ENCODE measurements at places on chromosomes 4 and X.

DNA sequence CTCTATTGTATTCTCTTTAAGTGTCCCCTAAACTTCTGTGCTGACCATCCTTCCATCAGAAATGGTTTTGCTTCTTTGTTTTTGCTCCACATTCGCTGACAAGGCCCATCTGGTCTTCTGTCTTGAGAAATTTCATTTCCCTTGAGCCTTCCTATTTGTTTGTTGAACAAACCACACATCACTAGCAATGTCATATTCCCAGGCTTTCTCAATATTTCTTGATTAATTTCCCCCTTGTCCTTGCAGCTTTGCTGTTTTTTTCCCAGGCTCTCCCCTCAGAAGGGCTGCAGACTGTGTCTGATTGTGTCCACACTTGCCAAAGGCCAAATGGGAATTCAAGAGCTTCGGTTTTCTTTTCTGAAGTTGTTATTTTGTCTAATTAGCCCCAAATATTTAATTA lies 158.9 kb downstream of the MID1IP1 start:
- DNase-seq = no peak

GRCh38 chr4:182697094-182697493 lies 220.1 kb downstream of the DCTD start:
- DNase-seq = no peak

GRCh38 chrX:357035-357692 lies 29.5 kb downstream of the PPP2R3B start:
- DNase-seq = no peak

DNA sequence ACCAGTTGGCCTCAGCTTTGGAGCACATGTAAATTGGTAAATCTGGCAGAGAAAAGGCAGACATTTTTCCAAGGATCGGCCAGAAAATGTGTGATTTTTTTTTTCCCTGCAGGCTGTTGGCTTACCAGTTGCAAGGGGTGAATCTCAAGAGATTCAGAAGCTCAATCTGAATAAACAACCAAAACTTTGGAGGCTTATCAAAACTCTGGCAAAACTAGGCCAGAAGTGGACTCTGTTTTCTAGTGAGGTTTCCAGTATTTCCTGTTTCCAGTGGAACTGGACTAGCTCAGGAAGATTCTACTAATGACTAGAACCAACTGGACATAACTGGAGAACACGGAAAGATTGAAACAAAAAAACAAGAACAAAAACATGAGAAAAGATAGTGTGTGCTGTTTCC lies 191.3 kb downstream of the SMIM20 start:
- DNase-seq = no peak

- no peak for DNase-seq
Observed at GRCh38 chrX:132461886-132462285, 27.0 kb downstream of the MBNL3 start.

- no peak for DNase-seq
Observed at GRCh38 chr4:99458911-99459447, 23.8 kb upstream of the ADH7 start.

DNA sequence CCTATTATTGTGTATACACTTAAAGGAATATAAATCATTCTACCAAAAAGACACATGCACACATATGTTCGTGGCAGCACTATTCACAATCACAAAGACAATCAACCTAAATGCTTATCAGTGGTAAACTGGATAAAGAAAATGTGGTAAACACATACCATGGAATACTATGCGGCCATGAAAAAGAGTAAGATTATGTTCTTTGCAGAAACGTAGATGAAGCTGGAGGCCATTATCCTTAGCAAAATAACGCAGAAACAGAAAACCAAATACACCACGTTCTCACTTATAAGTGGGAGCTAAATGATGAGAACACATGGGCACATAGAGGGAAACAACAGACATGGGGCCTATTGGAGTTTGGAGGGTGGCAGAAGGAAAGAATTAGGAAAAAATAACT lies 593.2 kb downstream of the DMD start:
- DNase-seq = no peak

GRCh38 chrX:2608638-2609430 lies 82.3 kb upstream of the CD99 start:
- DNase-seq = peak; percentile 69

- no peak for DNase-seq
Observed at GRCh38 chr4:109177096-109177810, 125.2 kb downstream of the COL25A1 start.

DNA sequence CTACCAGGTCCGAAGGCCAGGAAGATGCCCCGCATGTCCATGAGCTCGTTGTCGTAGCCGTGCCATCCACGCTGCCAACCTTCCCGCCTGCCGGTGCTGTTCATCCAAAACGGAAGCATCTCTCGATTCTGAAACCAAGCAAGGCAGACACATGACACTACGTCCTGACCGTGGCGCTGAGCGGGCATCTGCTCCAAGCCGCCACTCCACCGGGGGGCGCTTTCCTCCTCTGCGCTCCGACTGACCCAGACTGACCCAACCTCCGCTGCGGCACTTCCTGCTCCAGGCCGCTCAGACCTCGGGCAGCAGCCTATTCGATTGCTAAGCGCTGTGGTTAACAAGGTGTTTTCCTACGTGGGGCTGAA lies 120.5 kb downstream of the ENPP6 start:
- no peak for DNase-seq

GRCh38 chr4:118836301-118837120 lies 585 bp upstream of the SEC24D start:
- peak; percentile 12 for DNase-seq

DNA sequence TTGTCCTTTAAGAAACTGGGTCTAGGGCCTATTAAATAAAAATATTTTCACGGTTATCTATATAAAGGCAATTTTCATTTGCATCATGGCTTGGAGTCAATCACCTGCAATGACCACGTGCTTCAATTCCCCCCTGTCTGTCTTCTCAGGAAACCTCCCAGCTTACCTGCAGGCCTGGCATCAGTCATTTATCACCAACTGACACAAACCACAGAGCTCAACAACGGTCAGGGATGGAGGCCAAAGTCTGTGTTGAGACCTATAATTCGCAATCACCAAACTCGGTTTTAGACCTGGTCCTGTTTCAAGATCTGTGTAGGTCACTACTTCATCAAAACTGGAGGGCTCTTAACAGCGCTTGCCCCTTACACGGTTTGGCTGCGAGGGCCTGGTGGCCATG lies 1.9 kb downstream of the SLC9A7 start:
- no peak for DNase-seq

DNA sequence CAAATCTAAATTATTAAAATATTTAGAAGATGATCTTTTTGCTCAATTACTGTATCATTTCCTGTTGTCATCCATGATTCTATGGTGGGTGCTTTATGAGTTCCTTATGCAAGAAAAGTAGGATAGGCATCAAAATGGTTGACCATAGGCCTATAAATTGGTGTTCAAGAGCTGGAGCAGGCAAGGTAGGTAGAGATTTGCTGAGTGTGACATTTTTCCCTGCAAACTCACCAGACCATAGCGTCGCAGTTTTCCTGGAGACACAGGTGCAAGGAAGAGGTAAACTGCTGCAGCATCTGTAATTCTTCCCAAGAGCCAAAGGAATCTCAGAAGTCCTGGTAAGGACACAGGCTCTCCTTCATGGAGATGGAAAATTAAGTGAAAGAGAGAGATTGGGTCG lies 33.7 kb upstream of the DCLK2 start:
- DNase-seq = no peak

GRCh38 chr4:7382634-7383014 lies 52.1 kb downstream of the PSAPL1 start:
- no peak for DNase-seq

DNA sequence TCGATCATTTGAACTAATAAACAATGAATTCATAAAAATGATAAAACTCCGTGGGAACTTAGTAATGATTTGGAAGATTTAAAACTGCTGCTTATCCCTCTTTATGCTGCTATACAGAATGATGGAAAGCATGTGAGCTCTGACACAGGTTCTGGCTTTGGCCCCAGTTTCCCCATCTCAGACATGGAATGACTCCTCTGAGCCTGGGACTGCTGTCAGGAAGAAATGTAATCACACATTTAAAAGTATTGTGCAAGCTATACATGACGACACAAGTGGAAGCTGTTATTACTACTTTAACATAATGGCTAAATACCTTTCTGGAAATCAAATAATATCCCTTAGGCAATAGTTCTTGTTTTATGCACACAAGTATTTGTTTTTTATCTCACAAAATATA lies 161.7 kb downstream of the DCHS2 start:
- DNase-seq = no peak

DNA sequence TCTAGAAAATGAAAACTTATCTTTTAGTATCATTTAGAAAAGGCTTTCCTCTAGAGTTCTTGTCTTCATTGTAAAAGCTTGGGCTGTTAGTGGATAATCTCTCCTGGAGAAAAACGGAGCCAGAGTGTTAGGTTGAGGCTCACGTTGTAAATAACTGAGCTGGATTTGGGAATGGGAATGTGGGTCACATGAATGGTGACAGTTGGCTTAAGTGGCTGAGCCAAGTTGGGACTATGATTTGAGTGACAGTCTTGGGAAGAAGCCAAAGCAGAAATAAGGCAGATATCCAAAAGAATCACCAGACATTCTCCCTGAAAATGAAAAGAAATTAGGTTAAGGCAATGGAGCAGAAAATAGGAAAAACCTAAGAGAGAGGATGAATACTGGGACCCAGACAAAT lies 33.6 kb upstream of the PDGFC start:
- no peak for DNase-seq

DNA sequence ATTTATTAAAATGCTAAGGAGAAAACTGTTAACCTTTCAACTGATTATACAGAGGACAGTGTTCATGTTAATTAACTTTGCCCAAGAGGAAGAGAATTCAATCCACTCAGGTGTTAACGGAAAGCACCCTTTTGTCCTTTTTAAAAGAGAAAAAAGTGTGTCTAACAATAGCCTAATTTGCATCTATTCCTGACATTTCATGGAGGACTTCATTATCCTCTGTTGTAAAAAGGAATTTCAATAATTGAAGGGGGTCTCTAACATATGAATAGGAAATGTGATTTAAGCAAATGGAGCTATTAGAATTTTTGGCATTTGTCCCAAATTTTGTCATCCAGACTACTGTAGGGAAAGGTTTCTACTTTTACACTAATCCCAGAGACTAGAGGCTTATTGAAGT lies 44.6 kb upstream of the GC start:
- DNase-seq = no peak

DNA sequence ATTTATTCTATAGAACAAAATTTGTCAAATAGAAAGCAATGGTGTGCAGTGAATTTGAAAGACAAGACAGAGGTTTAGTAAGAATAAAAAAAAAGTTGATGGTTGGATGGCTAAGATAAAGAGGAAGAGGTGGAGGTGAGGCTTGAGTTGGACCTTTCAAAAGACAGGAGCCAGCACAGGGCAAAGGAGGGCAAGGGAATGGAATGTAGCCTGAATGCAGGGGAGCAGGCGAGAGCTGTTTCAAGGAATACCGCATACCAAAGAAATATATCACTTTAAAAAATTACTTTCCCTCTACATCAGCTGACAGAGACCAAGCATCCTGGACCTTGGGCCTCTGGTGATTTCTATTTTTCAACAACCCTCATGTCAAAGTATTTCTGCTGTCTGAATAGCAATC lies 38.0 kb upstream of the CXXC4 start:
- no peak for DNase-seq

GRCh38 chrX:93319609-93320008 lies 353.8 kb downstream of the NAP1L3 start:
- DNase-seq = no peak

- DNase-seq = no peak
Observed at GRCh38 chrX:13048280-13048679, 3.9 kb upstream of the FAM9C start.

- no peak for DNase-seq
Observed at GRCh38 chr4:135319685-135320084, 1118.1 kb upstream of the PABPC4L start.

GRCh38 chr4:3874525-3875110 lies 108.4 kb downstream of the ADRA2C start:
- no peak for DNase-seq

- DNase-seq = no peak
Observed at GRCh38 chr4:88108747-88109122, 49.7 kb downstream of the ABCG2 start.

Measured in activated naive CD8-positive, alpha-beta T cell treated with anti-CD3 and anti-CD28 coated beads, Interleukin-2, amount 50 U/mL, for 16 hours (primary cell).